ENCODE measurements at places on chromosomes 3 and 15. TPM values are rescaled to one million over a fixed set of nuclear protein-coding genes. Genes with fewer than 3 reads are reported as not detected.
A peak's percentile ranks its signal among the peaks of the same experiment; 100 is the strongest.

The RYR3 gene
- total RNA-seq = 0.54 TPM

- DNase-seq = no peak
Observed at GRCh38 chr15:59190291-59190690, 16.4 kb upstream of the LDHAL6B start.

- DNase-seq = peak; percentile 44
Observed at GRCh38 chr3:14804835-14805780, 13.7 kb upstream of the FGD5 start.

- DNase-seq = no peak
Observed at GRCh38 chr3:11164607-11165006, 10.3 kb downstream of the HRH1 start.

DNA sequence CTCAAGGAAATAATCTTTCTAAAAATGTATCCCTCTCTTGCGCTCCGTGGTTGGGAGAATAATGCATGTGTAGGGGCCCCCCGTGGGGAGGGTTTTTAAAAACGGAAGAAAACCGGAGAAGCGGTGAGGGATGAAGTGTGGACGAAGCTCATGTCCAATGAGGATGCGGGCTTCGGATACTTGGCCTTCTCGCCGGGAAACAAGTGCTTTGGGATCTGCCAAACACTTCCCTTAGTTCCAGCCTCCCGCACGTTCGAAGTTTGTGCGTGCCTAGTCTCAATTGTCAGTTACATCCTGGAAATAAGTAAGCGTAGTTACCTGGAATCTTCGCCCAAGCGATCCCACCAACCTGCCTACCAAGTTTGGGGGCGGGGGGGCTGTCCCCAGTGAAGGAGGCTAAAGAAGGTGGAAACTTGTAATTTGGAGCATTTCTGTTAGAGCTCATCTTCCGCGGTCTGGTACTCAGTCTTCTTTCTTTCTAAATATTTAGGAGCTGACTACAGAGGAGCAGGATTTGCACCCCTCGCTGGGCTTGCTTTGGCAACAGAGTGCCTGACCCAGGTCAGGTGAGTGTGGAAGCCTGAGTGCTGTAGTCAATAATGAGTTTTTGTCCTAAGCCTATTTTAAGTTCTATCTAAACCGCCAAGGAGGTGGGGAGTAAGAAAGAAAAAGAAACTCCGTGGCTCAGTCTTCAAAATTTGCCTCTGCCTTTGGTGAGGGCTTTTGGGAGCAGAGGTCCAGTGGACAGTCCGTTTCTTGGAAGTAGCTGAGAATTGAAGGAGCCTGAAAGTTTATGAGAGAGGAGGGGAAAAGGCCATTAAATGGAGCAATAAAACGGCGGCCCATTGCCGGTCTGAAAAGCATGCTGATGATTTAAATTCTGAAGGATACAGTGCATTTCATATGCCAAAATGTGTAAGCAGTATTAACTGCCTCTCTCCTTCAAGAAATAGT, 1.1 kb downstream of the ITPR1 start:
- DNase-seq = no peak

DNA sequence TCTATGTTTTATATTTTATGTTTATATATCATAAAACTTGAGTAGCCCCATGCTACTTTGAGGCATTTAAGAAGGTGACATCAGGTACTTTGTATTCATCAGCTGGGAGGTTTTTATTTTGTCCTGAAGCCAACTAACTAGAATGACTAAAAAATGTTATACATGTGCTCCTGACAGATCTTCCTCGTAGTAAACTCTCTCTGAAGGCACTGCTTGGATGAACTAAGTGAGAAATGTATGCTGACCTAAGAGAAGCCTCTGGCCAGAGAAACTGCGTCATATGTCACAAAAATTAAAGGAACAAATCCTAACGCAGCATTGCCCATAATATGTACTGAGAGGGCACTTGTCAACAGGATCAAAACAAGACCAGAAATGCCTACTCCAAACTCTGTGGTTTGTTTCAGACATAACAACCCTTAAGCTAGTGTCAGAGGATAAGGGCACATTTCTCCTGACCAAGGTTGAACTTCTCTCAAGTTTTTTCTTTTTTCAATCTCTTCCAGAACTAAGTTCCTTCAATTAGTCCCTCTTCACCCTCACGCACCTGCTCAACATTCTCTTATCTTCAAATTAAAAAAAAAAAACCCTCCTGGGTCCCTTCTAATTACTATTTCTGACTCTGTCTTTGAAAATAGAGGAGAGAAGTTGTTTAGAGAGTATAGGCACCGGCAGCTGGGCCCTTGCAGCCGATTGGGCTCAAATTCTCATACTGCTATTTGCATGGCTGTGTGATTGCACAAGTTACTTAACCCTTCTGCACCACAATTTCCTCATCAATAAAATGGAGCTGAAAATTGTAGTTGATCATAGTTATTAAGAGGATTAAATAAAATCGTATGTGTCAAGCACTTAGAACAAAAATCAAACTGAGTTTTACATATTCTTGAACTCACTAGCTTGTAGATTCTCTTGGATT, 159.0 kb downstream of the FRMD5 start:
- no peak for DNase-seq

Measured in cardiac septum (tissue), 1 donor.